DMS 273 treated with DMSO at 0.1 percent for 48 hours (cell line): ENCODE measurements at places on chromosomes 4 and X.

DNA sequence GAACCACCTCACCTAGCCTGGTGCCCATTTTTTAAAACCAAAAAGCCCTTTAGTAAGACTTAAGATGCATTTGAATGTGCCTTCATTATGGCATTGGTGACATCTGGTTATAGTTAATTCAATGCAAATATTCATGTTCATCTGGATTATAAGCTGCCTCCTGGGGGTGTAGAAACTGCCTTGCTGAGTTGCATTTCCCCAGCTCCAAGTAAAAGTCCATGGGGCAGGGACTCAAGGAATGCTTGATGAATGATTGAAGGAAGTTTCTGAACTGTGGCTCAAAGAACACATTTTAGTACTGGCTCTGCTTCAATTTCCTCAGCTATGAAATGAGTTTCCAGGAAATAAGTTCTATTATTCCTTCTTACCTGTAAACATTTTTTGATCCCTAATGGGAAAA is 18.5 kb upstream of the RBM47 start:
- no peak for DNase-seq

GRCh38 chr4:5079581-5079980 is 28.3 kb downstream of the STK32B start:
- no peak for DNase-seq

- DNase-seq: no peak
Measured at GRCh38 chr4:168248176-168248710, 70.3 kb downstream of the DDX60 start.

- DNase-seq: no peak
Measured at GRCh38 chrX:45788941-45789348, 588.3 kb upstream of the DIPK2B start.

GRCh38 chrX:7139202-7140081 is 8.1 kb upstream of the STS start:
- no peak for DNase-seq

GRCh38 chr4:41058426-41058825 is 155.9 kb downstream of the APBB2 start:
- DNase-seq: no peak

GRCh38 chr4:20368926-20369325 is 117.2 kb downstream of the SLIT2 start:
- no peak for DNase-seq

DNA sequence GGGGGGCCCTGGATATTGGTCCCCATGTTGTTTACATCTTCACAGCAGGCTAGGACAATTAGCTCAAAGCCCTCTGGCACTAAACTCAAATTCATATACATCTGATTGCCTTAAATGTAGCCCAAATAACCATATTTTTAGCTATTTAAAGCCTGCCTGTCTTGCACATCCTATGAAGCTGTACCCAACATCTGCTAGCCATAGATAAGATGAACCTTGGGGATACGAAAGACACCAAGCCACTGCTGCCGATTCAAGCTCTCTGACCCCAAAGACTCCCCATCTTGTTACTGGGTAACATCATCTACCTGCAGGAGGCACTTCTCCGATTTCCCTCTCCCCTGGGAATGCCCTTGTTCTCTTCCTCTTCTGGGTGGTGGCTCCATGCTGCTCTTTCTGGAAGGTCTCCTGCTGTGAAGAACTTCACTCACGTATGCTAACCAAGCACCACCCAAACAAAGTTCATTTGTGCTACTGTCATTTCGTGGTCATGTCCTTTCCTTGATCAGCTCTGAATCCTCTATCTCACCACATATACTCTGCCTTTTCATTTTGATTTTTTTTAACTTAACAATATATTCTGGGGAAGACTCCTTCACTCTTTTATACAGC is 107.7 kb upstream of the ATXN3L start:
- DNase-seq: no peak

DNA sequence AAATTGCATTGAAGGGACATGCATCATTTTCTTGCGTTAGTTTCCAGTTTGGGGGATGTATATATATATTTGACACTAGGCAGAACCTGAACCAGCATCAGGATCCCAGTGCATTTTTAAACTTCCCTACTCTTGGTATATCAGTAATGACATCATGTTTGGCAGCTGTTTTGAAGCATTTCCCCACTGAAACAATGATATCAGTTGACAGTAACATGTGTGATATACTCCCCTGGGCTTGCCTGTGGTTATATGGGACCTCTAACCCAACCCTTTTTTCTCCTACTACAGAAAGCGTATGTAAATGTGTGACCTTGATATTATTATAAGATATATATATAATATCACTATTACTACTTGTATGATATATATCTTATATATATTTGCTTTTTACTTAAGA is 225.9 kb upstream of the CASK start:
- DNase-seq: no peak

- no peak for DNase-seq
Measured at GRCh38 chr4:109559625-109559982, 442 bp upstream of the MCUB start.

DNA sequence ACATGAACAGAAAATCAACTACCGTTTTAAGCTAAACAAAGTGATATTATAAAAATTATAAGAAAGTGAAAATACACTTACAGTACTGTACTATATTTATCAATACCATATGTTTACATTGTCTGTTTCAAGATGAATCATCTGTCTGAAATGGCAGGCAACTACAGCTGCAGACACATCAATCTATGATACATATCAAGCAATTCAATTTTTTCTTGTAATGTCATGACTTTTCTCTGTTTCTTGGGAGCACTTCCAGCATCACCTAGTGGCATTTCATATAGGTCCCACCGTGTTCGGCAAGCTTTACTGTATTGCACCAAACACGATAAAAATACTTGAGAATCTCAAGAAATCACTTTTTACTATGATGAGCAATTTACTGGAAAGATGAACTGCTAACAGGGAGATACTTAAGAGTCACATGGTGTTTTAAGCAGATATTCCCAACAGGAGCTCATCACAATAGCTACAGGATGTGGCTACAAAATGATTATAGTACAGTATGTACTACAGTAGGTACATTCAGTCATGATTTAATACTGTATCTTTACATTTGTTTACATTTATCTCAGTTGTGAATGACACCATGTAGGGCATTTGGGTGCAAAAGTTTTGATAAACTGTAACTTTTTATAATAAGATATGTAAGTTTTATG is 207.4 kb downstream of the ADAM29 start:
- no peak for DNase-seq

GRCh38 chr4:122045533-122045932 is 93.7 kb upstream of the TRPC3 start:
- DNase-seq: peak; percentile 59

GRCh38 chr4:77989968-77990367 is 67.2 kb upstream of the FRAS1 start:
- DNase-seq: no peak
